ENCODE measurements at places on chromosomes 11 and 22. TPM values are rescaled to one million over a fixed set of nuclear protein-coding genes. Genes with fewer than 3 reads are reported as not detected.

GCAT gene
- 14.1 TPM for total RNA-seq

CHKA gene
- total RNA-seq, result 3.1 TPM

CBLIF gene
- total RNA-seq, result not detected

SYT8 gene
- not detected for total RNA-seq

CTSF gene
- 3.7 TPM for total RNA-seq

SLC22A6 gene
- total RNA-seq, result not detected

DYNC2H1 gene
- total RNA-seq, result 3.0 TPM

SCGB1D2 gene
- total RNA-seq, result not detected

CECR2 gene
- total RNA-seq, result not detected

DBX1 gene
- total RNA-seq, result not detected

MRGPRF gene
- not detected for total RNA-seq

DNA sequence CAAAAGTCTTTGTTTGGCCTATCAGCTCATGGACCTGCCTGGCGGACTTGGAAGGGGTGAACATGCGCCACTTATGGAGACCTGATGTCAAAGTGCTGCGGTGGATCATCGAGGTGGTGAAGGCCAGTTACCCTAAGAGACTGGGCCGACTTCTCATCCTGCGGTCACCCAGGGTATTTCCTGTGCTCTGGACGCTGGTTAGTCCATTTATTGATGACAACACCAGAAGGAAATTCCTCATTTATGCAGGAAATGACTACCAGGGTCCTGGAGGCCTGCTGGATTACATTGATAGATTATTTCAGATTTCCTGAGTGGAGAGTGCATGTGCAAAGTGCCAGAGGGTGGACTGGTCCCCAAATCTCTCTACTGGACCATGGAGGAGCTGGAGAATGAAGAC, 17.9 kb downstream of the ALKBH3 start:
- no peaks in the 10 kb centered on the region for H3K4me1 ChIP-seq
- no peak overlapping the region for H3K27ac ChIP-seq
- H3K4me3 ChIP-seq, result no peak overlapping the region

DNA sequence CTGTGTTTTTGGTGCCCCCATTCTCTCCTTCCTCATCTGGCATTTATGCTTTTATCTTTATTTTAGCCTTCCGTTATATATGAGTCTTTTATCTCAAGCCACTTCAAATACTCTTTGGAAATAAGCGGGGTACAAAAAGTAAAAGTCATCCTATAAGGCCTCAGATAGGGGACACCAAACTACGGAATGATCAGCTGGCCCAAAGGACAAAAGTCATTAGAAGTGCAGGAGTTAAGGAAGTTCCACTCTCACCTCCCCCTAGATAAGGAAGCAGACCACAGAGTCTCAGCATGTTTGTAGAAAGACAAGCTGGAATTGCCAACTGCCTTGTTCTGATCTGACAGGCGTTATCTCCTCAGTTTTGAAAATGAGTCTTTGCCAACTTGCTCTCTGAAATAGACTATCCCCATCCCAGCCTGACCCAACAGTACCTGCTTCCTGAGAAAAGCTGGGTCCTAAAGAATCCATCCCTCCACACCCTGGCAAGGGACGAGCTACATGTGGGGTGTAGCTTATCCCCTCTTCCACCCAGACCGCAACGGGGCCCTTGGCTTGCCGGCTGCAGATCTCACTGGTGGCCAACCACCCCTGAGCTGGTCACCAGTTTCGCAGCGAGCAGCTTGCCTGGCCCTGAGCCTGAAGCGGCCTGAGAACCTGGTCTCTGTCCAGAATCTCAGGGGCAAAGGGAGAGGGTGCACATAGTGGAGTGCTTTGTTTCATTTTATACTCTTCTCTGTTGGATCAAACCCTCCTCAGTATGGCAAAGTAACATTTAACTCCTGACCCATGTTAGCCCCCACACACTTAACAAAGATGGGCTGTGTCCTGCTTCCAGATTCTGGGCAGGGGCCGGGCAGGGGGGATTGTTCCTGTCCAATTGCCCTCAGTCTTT, 13.8 kb downstream of the FADS2 start:
- peaks cover 71% of the 10 kb centered on the region for H3K36me3 ChIP-seq
- no peaks in the 10 kb centered on the region for H3K27me3 ChIP-seq
- DNase-seq, result no peak

DNA sequence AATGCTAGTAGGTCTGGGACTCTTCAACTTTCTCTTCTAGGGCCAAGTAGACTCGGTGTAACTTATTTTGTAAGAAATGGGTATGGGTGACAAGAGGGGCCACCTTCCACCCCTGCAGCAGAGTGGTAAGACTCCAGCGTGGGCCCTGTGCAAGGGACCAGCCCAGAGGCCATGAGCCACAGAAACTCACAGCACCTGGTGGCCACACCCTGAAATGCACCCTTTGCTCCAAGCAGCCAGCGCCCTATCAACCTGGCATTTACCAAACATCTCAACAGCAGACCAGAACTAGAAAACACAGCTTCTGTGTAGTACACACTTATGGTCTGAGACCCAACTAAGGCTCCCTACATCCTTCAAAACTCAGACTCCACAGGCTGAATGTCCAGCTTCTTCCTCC, 5.7 kb downstream of the CDCA5 start:
- H3K4me1 ChIP-seq, result peaks cover 66% of the 10 kb centered on the region
- peak; percentile 77 for DNase-seq
- no peaks in the 10 kb centered on the region for H3K27me3 ChIP-seq
- peaks cover 72% of the 10 kb centered on the region for H3K36me3 ChIP-seq
- peak overlapping the region; percentile 74 for H3K27ac ChIP-seq
- H3K4me3 ChIP-seq, result peak overlapping the region; percentile 5

GRCh38 chr11:88231894-88232482, 56.7 kb upstream of the RAB38 start:
- H3K27me3 ChIP-seq, result peaks cover 2% of the 10 kb centered on the region
- H3K36me3 ChIP-seq, result peaks cover 6% of the 10 kb centered on the region
- H3K4me3 ChIP-seq, result no peak overlapping the region

DNA sequence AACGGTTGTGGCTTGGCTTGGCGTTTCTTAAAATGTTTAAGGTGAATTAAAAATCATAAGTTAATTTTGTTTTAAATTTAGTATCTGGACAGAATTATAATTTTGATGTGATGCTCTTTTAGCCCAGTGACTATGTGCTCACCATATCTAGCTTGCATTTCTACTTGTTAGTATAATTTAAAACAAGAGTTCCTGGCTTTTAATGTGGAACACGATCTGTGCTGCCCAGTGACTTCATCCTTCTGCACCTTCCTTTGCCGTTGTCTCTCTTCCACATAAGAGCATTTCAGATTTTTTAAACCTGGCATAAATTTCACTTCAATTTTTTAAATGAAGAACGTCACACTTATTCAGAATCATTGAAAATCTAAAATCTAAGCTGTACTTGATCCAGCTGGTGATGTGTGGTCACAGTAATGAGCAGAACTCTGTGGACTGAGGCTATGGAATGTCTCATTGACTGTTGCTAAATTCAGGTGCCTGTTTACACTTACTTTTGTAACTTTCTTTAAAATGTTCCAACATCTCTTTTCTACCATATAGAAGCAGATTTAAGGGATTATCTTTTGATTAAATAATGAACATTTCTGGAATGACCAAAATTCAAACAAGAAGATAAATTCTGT, 75.4 kb upstream of the ADSL start:
- H3K4me3 ChIP-seq, result no peak overlapping the region
- peaks cover 18% of the 10 kb centered on the region for H3K4me1 ChIP-seq
- no peak for DNase-seq
- H3K27ac ChIP-seq, result no peak overlapping the region

GRCh38 chr22:39176143-39176713, 23.7 kb upstream of the CBX7 start:
- no peak overlapping the region for H3K27ac ChIP-seq
- peaks cover 15% of the 10 kb centered on the region for H3K27me3 ChIP-seq
- no peak overlapping the region for H3K4me3 ChIP-seq
- no peaks in the 10 kb centered on the region for H3K36me3 ChIP-seq
- H3K4me1 ChIP-seq, result peaks cover 54% of the 10 kb centered on the region

DNA sequence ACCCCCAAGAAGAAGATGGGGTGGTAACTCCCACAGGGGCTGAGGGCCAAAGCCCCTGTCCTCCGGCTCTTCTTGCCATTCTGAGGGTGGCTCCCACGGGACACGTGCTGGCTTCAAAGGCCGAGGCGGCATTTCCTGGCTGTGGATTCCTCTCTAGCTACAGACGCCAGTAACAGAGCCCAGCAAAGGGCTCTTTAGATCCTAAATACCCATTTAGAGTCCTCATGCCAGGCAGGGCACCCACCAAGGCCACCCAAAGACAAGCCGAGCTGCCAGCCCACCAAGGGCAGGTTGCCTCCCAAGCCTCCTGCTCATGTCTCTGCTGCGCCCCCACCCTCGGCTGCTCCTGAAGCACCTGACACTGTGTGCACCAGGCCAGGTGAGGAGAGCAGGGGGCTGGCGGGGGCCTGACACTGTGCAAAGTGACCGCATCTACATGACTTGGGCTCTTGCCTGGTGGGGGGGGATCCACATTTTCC, 5.7 kb downstream of the LRFN4 start:
- H3K27ac ChIP-seq, result no peak overlapping the region
- H3K4me1 ChIP-seq, result peaks cover 5% of the 10 kb centered on the region
- no peak overlapping the region for H3K4me3 ChIP-seq
- DNase-seq, result no peak

GRCh38 chr11:15212876-15213275, 98.2 kb downstream of the INSC start:
- no peak overlapping the region for H3K27ac ChIP-seq
- no peaks in the 10 kb centered on the region for H3K36me3 ChIP-seq
- H3K27me3 ChIP-seq, result peaks cover 7% of the 10 kb centered on the region
- no peak overlapping the region for H3K4me3 ChIP-seq

DNA sequence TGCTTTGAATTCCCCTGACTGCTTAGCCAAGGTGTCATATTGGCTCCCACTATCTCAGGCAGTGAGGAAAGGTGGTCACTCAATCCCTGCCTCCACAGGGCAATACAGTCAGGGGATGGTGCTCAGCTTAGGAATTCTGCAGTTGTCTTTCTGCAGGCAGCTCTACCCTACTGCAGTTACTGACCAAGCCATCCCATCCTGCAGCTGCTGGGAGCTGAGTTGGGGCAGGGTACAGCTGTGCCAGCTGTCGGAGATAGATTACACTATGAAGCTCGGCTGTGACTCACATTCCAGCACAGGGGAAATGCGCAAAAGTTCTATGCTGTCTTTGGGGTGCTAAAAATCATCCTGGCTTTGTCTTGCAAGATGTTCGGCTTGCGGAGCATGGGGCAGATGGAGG, 4.4 kb upstream of the DAGLA start:
- H3K27me3 ChIP-seq, result peaks cover 41% of the 10 kb centered on the region
- peaks cover 2% of the 10 kb centered on the region for H3K4me1 ChIP-seq
- H3K27ac ChIP-seq, result no peak overlapping the region
- H3K36me3 ChIP-seq, result no peaks in the 10 kb centered on the region

DNA sequence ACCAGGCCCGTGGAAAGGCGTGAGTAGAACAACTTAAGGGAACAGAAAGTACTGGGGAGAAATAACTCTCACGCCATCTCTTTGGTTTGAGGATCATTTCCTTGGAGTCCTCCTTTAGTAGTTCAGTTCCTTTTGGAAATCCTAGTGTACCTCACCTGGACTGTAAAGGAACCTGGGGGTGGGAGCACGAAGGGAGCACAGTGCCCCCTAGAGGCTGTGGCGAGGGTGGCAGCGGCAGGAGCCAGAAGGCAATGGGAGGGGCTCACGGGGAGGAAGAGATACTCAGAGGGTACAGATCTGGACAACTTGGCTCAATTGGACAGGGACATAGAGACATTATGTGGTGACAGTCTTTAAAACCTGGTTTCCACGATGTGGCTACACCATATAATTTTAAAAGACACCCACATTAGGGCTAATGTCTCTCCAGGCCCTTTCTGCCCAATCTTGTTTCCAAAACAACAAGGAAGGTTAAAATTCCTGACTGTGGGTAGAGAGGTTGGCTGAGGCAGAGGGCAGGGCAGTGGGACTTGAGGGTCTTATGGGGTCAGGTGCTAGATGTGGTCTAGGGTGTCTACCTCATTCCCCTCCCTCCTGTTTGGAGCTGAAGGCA, 87.0 kb downstream of the CSNK2A3 start:
- no peaks in the 10 kb centered on the region for H3K36me3 ChIP-seq
- no peaks in the 10 kb centered on the region for H3K4me1 ChIP-seq
- H3K27ac ChIP-seq, result no peak overlapping the region
- no peak overlapping the region for H3K4me3 ChIP-seq

GRCh38 chr11:115919341-115920091, 415.3 kb upstream of the CADM1 start:
- H3K27me3 ChIP-seq, result peaks cover 2% of the 10 kb centered on the region
- H3K36me3 ChIP-seq, result no peaks in the 10 kb centered on the region
- H3K4me3 ChIP-seq, result no peak overlapping the region
- DNase-seq, result no peak

GRCh38 chr22:30586414-30586813, 5.3 kb downstream of the PES1 start:
- no peaks in the 10 kb centered on the region for H3K4me1 ChIP-seq
- DNase-seq, result no peak
- no peak overlapping the region for H3K27ac ChIP-seq

GRCh38 chr11:58963551-58964104, 24.3 kb downstream of the GLYATL1 start:
- H3K4me1 ChIP-seq, result no peaks in the 10 kb centered on the region
- no peak overlapping the region for H3K27ac ChIP-seq
- no peak overlapping the region for H3K4me3 ChIP-seq
- no peaks in the 10 kb centered on the region for H3K27me3 ChIP-seq
- no peaks in the 10 kb centered on the region for H3K36me3 ChIP-seq
- no peak for DNase-seq

DNA sequence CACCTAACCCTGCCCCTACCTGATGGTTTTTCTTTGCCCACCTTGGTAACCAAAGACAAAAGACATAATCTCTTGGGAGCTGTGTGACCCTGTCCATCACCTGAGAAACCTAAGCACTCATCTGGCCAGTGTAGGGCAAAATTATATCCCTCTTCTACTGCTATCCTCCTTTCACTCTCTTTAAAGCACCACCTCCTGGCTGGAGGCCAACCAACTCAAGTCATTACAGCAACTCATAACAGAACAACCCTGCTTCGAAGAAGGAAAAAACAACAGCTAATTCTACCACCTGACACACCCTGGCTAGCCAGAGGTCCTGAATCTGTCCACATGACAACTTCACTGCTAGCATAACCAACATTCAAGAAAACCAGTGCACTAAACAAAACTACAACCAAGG, 45.5 kb downstream of the GAS2 start:
- H3K4me1 ChIP-seq, result no peaks in the 10 kb centered on the region
- no peak overlapping the region for H3K27ac ChIP-seq
- no peak overlapping the region for H3K4me3 ChIP-seq
- no peak for DNase-seq
- H3K27me3 ChIP-seq, result no peaks in the 10 kb centered on the region

DNA sequence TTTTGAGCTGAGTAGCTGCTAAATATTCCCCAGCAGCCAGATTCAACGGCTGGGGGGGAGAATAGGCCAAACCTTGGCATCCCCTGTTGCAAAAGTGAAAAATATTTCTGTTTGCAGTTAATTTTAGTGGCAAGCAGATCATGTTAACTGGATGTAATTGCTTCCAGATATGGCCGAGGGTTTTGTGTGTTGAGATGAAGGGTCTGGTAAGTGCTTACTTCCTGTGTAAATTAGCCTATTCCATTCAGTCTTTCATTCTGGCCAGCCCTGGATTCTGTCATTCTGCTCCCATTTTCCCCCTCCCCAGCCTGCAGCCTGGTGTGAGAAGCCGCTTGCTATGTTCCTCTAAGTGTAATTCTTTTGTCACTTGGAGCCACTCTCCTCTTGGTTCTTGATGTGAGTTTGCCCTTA, 17.4 kb downstream of the ZBTB16 start:
- H3K36me3 ChIP-seq, result peaks cover 12% of the 10 kb centered on the region
- no peak for DNase-seq
- H3K27me3 ChIP-seq, result peaks cover 8% of the 10 kb centered on the region
- H3K27ac ChIP-seq, result peak overlapping the region; percentile 79
- H3K4me1 ChIP-seq, result peaks cover 85% of the 10 kb centered on the region
- peak overlapping the region; percentile 65 for H3K4me3 ChIP-seq
